Ammon's horn (tissue), 1 donor: ENCODE measurements at places on chromosomes 6 and 20.
A peak's percentile ranks its signal among the peaks of the same experiment; 100 is the strongest.

DNA sequence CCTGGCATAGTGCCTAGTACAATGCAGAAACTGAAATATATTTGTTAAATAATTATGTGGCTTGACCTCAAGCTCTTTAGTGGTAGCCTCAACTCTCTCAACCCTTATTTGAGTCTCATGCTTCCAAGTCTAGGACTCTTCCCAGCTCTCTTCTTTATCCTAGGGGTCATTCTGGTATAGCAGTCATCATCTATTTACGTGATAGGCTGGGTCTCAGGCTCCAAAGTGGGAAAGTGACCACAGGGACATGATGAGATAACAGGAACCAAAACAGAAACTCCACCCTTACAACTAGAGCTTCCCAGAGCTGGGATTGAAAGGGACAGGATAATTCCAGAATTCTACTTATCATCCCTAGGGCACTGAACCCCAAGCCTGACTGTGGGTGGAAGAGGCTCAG is 17.7 kb upstream of the MAP3K7 start:
- DNase-seq: no peak

GRCh38 chr6:8749465-8749864 is 314.1 kb upstream of the SLC35B3 start:
- DNase-seq: no peak

DNA sequence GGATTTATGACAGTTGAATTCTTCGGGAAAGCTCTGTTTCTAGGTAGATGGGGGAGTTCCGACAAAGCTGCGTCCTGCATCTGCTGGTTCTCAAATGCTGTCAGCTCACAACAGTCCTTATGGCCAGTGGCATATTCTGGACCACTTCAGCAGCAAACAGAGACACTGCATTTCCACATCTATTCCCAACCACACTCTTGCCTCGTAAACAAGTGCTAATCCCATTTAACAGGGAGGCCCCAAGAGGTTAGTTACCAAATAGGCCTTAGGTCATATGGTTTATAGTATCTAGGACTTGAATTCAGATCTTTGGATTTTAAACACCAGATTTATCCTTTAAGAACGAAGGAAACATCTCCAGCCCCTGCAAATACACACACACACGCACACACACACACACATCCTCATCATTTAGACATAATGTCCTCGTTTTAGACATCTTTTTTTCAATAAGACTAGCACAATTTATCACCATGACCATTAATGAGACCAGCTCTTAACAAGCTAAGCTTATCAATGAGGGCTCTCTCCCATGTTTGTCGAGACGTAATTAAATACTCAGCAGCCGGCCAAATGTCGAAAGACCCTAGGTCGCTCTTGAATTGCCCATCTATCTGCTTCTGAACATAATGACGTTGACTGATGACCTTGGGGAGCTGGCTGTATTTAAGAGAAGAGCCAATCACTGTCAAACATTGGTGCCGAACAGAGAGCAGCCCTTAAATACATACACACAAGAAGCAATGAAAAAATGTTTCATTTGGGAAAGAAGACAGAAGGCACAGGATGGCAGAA is 84.5 kb downstream of the PSMG4 start:
- no peak for DNase-seq

DNA sequence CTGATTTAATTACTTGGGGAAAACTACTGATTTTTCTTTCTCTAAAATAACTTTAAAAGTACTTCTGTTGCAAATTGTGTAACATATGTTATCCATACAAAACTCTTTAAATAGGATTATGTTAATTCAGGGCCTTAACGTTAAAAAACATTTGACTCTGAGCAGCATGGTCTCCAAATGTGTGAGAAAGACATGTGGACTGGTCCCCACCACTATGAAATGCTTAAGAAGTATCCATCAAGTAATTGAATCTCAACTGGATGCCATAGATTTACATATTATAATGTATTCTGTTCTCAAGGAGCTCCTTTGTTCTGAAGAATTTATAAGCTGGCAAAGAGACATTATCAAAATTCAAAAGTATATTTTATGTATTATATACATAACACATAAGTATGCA is 130.8 kb upstream of the HEY2 start:
- DNase-seq: no peak

- no peak for DNase-seq
Measured at GRCh38 chr6:34572585-34572984, 16.5 kb upstream of the SPDEF start.

GRCh38 chr6:75876152-75876551 is 127.1 kb downstream of the MYO6 start:
- DNase-seq: no peak

DNA sequence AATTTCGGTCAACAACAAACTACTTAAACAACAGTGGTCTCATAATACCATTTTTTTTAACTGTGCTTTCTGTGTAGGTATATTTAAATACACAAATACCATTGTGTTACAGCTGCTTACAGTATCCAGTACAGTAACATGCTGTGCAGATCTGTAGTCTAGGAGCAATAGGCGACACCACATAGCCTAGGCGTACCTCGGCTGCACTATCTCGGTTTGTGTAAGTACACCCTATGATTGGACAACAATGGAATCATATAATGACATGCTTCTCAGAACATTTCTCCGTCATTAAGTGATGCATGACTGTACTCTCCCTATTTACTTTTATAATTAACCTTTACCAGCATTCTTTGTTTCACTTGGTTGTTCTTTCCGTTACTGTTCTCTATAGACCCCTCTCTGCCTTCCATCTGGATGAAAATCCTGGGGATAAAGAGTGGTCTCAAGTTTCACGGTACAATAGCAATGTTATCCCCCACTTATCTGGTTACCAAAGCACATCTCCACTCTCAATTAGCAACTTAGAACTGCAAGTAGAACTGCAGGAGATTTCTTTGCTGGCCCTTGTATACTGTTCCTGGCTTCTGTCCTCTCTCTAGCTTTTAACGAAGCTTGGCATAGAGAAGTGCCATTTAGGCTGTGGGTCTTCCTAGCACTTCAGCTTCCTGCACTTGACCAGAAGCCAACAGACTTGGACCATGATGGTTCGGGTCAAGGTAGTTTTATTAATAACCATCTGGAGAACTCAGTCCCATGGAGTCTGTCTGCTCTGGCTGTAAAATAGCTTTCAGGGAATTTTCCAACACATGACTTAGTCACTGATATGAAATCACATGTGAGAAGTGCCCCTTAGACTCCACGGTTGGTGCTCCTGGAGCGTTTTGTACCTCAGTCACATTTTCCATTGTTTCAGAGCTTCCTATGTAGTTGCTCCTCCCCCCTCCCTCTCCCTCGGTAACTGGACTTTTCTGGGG is 80.4 kb upstream of the POPDC3 start:
- DNase-seq: no peak

DNA sequence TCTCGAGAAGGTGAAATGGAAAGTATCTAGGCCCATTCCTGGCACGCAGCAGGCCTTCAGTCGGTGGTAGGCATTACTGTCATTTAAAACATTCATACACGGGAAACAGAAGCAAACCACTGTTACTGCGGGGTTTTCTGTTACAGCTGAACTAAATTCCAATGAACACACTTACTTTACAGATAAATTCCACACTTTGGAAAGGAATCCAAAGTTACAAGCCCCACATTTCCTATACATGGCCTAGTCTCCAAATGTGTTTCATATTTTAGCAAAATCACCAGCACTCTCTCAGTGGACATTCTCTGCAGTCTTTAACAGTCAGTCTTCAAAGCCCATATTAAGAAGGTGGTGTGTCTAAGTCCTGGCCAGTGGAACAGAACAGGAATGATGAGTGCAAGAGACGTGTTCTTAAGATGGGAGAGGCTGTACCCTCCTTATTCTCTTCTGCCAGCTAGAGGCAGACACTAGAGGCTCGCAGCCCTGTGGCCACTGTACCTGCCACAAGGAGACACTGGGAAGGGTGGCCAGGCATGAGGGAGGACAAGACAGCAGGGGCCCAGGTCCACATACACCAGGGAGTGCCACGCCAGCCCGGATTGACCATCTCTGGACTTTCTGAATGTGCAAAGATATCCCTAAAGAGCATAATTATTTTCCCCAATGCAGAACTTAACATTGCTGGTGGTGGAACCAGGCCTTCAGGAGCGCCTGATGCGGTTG is 76.4 kb downstream of the CDC5L start:
- DNase-seq: no peak

DNA sequence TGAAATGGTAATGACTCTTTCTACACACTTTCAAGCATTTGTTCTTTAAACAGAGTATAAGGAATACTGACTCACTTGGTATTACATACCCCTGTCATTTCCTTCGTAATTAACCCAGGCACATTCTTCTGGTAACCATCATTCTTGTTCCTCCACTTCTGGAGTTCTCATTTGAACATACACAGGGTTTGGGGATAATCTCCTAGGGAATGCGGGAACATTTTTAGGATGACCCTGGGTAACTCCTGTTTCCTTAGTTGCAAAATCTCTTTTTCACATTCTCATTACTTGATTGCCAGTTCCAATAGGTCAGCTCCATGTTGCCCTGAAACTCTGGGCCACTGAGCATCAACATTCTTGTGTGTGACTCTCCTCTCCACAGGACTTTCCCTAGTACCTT is 51.5 kb upstream of the E2F3 start:
- no peak for DNase-seq

DNA sequence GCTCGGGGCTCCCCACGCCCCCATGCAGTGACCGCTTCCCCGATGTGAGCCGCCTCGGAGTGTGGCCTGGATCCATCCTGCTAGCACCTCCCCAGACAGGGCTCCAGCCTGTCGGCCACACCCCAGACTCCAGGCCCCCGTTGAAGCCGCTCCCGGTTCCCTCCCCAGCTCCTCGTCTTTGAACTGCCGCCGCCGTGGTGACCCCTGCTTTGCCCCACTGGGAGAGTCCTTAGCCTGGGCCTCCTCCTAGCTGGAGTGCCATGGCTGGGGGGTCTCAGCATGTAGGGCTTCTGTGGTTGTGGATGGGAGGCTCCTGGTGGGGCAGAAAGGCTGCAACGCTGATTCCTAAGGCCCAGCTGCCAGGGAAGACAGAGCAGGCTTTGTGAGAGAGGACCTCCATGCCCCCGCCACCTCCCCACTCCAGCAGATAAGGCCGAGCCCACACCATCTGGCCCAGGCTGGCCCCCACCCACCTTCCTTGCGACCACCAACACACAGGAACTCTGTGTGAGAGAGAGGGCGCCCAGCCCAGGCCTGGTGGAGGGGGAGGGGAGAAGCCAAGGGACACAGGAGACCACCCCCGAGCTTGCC is 11.4 kb downstream of the FOXS1 start:
- no peak for DNase-seq

DNA sequence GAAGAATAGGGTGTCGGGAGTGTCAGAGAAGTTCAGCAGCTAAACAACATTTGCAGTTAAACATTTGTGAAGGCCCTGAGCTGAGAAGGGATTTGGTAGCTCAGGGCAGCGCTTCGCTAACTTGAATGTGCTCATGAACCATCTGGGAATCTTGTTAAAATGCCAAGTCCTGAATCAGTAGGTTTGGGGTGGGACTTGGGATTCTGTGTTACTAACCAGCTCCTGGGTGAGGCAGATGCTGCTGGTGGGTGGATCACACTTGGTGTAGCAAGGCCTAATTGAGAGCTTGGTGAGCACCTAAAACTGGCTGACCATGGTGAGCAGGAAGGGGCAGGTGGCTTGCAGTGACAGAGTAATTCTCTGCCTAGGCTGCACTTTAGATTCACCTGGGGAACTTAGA is 5.9 kb downstream of the PTPRA start:
- DNase-seq: peak; percentile 75

DNA sequence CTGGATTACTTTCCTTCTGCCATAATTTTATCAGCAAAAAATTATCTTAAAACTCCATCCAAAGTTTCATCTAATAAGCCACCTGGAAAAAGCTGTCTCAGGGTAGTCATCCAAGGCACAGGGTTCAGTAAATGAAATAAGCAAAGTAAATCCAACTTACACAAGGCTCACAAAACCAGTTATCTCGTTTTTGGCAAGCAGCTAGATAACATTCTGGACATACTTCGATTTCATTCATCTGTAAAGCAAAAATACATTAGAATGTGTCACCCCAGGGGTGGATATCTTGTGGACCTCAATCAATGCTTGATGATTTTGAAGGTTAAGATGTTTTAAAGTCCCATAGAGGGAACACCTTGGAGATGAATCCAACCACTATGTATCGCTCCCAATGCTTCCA is 73.1 kb downstream of the ZMYND8 start:
- DNase-seq: no peak

- no peak for DNase-seq
Measured at GRCh38 chr6:126614642-126615504, 275.0 kb downstream of the CENPW start.

- no peak for DNase-seq
Measured at GRCh38 chr20:31818376-31818908, 714 bp upstream of the MYLK2 start.

- DNase-seq: peak; percentile 49
Measured at GRCh38 chr20:42380287-42380686, 762.1 kb upstream of the CHD6 start.

DNA sequence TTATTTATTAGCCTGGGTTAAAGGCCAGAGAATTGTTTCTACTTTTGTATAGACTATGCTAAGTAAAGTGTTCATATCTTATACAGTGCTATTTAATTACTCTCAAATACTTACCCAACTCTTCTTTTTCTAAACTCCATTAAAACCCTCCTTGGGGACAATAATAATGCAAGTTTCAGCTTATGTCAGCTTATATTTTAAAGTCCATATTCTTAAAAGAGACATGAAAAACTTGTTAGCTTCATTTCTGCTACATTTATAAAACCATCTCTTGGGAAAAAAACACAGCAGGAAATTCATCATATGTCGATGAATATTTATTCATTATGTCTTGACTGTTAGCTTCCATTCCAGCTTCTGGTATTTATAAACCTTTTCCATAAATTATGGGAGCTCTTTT is 71.9 kb upstream of the SDHAF4 start:
- DNase-seq: no peak
